ENCODE measurements at places on chromosomes 6 and 20.

- DNase-seq = no peak
Measured at GRCh38 chr6:14380086-14380820, 262.7 kb downstream of the CD83 start.

DNA sequence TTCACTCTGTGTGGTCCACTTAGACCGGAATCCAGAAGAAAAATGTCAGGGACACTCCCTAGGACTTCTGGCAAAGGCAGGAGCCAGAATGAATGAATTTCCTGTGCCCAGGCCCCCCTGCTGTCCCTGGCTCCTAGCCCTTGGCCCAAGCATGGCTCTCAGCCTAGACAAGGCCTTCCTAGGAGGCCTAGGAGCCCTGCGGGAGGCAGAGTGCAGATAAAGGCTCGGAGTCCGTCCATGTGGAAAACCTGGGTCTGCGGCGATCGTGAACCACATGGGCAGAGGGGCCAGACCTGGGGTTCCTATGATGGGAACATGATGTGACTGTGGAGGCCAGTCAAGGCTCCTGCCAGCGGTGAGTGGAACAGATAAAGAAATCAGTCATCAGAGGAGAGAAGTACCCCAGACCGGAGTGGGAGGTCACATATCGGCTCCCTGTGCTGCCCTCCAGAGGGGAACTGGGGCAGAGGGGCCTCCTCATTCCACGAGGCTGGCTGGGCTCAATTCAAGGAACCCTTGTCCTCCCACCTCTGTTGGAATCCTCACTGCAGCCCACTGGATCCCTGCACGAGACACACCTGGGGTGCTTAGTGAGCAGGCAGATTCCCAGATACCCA lies 5.9 kb upstream of the VSTM2L start:
- no peak for DNase-seq

- peak; percentile 8 for DNase-seq
Measured at GRCh38 chr20:19212821-19213502, 520 bp downstream of the SLC24A3 start.

DNA sequence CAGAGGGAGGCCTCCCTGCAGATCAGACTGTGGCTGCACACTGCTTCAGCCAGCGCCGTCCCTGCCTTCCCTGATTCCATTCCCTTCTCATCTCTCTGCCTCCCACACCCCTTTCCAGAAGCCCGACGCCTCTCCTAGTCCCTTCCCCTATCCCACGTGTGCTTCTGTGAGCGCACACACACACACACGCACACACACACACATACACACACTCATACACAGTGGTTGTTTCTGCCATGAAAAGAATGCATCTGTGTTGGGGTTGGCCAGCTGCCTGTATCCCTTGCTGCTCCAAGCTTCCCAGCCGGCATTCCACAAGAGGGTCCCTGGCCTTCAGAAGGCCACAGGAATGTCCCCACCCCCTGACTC lies 51.7 kb downstream of the MOCS1 start:
- DNase-seq = no peak

DNA sequence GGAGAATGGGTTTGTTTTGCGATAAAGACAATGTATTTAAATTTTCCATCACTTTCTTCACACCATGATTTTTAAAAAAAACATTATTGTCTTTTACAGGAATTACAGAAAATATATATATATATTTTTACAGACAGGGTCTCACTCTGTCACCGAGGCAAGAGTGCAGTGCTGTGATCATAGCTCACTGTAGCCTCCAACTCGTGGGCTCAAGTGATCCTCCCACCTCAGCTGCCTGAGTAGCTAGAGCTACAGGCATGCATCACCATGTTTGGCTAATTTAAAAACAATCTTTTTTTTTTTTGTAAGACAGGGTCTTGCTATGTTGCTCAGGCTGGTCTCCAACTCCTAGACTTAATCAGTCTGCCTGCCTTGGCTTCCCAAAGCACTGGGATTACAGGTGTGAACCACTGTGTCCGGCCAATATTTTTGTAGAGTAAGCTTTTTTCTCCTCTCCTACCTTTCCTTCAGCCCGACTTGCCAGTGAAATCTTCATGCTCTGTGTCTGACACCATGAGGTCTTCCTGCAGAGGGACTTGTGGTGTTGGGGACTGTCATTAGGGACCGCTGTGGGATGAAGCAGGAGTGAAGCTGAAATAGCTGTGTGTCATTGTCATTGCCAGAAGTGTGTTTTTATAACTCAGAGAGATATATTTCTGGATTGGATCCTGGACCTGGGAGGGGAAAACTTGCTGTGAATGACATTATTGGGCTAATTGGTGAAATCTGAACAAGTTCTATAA lies 13.2 kb downstream of the DSP start:
- no peak for DNase-seq

GRCh38 chr20:37494301-37494700 lies 26.7 kb upstream of the NNAT start:
- no peak for DNase-seq

DNA sequence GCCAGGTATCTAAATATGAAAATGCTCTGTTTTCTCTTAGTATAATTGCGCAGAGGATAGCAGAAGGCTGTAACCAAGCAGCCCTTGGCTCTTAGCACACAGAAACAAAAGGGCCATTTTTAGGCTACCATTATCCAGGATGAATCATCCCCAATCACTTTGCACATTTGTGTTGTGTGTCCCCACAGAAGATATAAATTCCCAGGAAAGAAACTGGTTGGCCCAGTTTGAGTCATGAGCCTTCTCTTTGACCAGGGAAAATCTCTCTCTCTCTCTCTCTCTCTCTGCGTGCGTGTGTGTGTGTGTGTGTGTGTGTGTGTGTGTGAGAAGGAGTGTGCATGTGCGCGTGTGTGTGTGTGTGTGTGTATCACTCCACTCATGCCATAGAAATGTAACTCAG lies 178.5 kb downstream of the FRK start:
- DNase-seq = peak; percentile 82

DNA sequence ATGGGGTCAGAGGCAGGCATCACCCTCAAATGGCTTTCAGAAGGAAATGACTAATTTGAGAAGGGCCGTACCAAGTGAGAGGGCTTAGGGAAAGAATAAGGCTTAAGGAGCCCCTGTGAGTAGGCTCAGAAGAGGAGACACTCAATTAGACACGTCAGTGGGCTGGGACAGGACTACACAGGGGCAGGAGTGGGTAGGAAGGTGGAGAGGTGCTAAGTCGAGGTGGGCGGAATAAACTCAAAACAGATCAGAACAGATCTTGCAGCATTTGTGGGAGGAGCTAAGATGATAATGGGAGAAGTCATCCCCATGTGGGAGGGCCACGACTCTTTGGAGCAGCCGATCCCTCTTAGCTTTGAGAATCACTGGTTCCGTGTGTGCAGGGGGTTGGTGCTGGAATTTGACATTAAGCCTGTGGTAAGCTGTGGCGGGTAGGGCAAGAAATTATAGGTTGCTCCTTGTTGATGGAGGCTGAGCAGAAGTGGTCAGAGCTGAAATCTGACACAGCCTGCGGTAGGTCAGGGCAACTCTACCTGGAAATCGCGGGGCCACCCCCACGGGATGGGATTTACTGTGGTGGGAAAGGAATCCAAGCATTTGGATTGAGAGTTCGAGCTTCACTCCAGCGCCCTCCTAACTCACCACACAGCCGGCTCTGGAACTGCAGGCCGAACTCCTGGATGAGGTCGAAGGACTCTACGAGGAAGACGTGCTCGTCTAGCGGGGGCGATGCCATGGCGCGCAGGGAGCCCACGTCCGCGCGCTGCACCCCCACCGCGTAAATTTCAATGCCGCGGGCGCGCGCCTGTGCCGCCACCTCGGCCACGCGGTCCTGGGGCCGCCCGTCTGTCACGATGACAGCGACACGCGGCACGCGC lies 2.8 kb upstream of the RBPJL start:
- no peak for DNase-seq

- no peak for DNase-seq
Measured at GRCh38 chr6:31775633-31776484, 1.3 kb downstream of the VWA7 start.

DNA sequence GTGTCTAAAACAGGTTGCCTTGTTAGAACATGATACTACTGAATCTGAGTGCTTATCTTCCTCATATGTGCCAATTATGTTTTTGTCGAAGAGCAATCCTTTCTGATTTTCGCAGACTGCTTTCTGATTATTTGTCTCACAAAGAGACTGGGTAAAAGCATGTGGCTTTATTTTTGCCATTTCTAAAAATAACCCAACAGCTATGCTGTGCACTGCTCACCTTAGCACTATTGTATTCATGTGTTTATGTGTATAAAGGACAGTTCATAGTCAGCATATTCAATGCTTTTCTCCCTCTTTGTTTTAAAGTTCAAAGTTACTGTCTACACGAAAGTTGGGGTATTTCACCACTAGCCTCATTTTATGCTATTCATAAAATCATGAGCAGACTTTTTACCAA lies 127.0 kb downstream of the SGK1 start:
- no peak for DNase-seq

GRCh38 chr20:32980990-32981389 lies 23.2 kb downstream of the SUN5 start:
- no peak for DNase-seq

GRCh38 chr6:33008944-33009861 lies at the start of gene HLA-DOA:
TSS of gene HLA-DOA (minus strand) at chr6:33009591.
- peak; percentile 42 for DNase-seq

DNA sequence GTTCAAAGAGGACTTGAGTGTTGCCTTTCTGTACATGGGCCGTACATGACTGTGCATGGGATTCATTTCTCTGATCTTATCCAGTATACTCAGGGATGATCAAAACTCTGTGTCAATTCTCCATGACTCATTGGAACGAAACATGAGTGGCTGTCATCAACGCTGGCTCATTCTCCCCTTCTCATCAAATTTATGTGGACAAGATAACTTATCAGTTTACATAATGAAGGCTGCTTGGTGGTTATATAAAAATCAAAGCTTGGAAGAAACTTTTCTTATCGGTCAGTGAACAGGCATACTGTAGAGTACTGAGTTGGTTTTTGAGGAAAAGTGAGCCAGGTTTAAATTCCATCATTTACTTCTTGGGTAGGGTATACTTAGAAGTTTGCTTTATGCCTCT lies 24.9 kb downstream of the CRISP1 start:
- DNase-seq = no peak

DNA sequence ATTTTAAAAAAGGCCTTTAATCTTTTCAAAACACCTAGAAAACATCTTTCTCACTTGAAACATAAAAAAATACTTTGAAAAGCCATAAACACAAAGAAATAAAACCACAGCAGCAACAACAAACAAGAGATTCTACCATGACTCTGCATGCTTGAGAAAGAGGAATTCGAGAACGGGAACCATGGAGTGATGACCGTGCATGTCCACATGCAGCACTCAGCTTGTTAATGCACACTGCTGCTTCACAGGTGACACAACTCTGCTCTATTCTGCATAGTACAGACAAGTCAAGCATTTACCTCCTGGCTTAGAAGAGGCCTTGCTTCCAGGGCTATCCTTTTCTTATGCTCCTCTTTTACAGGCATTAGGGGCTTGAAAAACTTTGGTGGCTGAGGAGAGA lies 64.9 kb upstream of the NUP153 start:
- no peak for DNase-seq

GRCh38 chr6:130215526-130215925 lies 7.2 kb downstream of the SAMD3 start:
- no peak for DNase-seq

DNA sequence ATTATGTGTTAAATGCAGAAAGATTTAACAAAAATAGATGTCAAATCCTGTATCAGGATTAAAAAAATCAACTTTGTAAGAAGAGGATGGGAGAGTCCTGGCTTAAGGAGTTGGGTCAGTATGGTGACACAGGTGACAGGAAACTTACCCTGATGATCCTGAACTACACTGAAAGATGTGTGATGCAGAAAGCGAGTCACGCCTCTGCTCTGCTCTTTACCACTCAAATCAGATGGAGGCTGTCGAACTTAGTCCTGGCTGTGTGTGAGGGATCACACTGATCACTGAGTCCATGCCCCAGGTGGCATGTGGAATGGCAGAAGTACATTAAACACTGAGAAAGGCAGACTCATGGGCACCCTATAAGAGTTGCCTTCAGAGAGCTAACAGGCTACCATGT lies 92.9 kb downstream of the GJA10 start:
- no peak for DNase-seq

DNA sequence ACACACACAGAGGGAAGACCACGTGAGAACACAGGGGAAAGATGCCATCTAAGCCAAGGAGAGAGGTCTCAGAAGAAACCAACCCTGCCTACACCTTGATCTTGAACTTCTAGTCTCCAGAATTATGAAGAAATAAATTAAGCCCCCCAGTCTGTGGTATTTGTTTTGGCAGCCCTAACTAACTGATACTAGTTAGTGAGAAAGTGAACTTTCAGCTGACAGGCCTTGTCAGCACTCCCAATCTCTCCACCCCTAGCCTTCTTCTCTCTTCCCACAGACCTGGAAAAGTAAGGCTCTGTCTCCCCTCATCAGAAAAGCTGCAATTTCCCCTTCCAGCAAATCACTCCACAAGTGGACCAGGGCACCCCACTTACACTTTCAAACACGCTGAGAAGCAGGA lies 108.6 kb upstream of the CDYL start:
- DNase-seq = no peak

- DNase-seq = no peak
Measured at GRCh38 chr6:101110814-101111213, 229.7 kb upstream of the ASCC3 start.
